ENCODE measurements at places on chromosomes 16 and 17.

DNA sequence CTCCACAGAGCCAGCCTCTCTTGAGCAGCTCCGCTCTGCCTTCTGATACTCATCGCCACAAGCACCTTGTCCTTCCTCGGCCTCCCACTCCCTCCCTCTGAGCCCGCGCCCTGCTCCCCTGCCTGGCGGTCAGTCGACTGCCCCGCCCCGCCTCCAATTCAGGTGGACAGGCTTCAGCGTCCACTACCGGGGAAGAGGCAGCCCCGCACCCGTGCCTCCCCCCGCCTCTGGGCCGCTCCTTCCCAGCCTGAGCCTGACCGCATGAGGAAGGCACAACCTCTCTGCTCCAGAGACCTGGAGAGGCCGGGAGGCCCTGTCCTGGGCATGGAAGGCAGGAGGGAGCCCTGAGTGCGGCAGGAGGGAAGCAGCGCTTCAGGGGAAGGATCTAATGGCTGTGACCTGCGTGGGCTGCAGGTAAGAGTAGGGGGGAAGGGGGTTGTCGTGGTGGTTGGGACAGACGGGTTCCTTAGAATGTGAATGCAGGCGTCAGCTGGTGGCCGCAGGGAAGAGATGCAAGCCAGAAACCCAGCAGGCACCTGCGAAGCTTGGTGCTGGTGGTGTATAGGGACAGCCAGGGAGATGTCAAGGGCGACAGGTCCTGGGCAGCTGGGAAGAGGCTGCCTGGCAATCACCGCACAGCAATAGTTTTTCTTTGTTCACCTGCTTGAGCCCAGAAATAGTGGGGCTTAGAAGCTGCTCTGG is 3.0 kb upstream of the SLC6A4 start:
- DNase-seq, result no peak

DNA sequence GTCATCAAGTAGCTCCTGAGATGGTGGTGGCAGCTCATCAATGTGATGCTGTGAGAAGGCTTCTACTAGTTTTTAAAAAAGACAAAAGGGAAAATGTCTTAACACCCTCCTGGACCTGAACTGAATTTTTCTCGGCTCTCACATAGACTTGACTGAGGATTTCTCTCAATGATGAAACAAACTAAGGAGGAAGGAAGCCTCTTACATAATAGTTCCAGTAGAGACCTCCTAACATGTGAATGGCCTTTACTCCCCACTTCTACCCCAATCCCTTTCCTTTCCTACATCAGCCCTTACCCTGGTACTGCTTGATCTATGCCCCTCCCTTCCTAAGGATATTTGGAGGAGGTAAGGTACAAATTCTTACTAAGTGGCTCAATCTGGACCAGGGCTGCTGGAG is 54.8 kb upstream of the MTMR4 start:
- DNase-seq, result no peak

DNA sequence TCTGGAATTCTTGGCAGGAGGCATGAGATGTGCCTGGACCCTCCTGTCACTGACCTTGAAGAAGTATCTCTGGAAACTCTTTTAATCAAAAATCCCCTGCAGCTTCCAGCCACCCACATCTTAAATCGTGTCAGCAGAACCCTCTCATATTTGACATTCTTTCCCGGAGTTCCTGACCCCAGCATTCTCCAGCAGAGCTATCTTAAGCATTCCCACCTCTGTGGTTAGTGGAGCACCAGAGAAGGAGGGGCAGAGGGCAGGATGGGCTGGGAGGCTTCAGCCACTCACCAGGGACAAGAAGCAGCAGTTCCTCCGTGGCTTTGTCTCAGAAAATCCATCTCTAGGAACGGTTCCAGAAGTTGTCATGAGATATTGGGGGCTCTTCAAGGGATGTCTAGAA is 149.9 kb downstream of the RGS9 start:
- no peak for DNase-seq

GRCh38 chr17:8041979-8042378 is 3.1 kb downstream of the ALOX15B start:
- no peak for DNase-seq

DNA sequence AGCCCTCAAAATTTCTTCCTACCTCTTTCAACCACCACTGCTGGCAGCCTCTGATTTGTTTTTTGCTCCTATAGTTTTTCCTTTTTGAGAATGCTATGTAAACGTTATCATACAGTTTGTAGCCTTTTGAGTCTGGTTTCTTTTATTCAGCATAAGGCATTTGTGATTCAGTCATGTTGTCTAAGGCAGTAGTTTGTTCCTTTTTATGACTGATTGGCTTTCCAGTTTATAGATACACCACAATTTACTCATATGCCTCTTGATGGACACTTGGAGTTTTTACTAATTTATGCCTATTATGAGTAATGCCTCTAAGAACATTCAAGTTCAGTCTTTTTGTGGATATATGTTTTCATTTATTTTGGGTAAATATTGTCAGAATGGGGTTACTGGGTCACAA is 136.6 kb downstream of the CHD9 start:
- no peak for DNase-seq

- DNase-seq, result no peak
Measured at GRCh38 chr16:52471650-52472370, 75.1 kb downstream of the TOX3 start.

- no peak for DNase-seq
Measured at GRCh38 chr17:63682441-63682840, 17.5 kb downstream of the LIMD2 start.

GRCh38 chr16:68744744-68745280 is 7.7 kb downstream of the CDH1 start:
- no peak for DNase-seq

- no peak for DNase-seq
Measured at GRCh38 chr16:26195225-26195624, 503.5 kb downstream of the HS3ST4 start.

- DNase-seq, result no peak
Measured at GRCh38 chr16:77422196-77422784, 12.5 kb downstream of the ADAMTS18 start.

DNA sequence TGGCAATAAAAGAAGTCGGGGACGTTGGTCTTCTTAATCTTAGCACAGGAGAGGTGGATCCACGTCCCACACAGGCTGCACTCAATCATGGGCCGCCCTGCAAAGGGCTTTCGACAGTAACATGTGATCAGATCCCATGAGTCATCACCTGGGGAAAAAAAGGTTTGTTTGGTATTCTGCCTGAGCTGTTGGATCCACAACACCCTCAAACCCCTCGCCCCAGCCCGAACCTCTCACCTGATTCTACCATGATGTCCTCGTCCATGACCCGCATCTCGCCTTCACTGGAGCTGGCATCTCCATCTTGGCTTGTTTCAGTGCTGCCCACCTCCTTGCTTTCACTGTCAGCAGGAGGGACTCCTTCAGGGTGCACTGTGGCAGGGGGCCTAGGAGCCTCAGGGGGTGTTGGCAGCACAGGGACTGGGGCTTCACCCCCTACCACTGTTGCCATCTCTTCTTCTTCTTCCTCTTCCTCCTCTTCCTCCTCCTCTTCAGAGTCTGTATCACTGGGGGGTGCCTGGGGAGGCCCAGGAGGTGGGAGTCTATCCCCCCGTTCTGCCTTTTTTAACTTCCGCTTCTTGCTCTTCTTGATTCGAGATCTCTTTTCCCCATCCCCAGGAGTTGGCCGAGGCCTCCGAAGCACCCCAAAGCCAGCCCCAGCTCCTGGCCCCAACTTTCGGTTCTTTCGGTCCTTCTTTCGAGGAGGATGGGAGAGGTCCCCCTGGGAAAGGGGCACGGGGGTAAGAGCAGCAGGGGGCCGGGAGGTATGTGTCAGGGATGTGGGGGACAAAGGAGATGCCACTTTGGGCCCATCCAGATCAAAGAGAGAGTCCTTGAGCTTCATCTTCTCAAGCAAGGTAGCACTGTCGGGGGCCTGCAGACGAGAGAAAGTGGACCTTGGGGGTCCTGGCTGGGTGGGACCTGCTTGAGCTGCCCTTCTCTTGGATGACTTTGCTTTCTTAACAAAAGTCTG is 1.7 kb upstream of the DVL2 start:
- DNase-seq, result no peak

DNA sequence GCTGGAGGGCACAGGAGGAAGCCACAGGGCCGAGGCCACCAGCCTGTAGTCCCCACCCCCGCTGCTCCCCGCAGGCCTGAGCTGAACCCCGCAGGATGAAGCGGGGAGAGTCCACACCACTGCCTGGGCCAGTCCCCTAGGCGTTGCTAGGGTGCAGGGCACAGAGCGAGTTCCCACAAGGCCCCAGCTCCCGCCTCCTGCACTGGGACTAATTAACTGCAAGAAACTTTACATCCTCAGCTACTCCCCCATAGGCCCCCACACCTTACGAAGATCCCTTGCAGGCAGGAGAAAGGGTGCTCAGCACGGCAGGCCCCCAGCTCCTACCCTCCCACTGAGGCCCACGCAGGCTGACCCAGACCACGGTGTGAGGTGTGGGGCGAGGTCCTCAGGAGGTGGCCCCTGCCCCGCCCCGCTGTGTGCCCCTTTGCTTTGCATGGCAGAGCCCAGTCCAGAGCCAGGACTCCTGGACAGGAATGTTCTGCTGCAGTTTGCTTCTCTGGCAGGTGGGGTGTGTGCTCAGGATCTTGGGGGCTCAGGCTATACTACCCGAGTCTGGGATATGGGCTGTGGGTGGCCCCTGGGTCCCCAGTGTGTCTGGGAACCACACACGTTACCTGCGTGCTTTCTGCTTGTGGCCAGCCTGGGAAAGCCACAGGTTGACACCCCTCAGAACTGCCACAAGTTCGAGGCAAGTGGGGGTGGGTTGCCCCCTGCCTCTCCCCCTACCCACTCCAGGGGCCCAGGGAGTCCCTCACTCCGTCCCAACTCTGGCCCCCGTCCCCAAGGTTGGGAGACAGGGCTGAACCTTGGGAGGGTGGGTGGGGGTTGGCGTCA is 1.2 kb downstream of the GNG13 start:
- DNase-seq, result no peak

GRCh38 chr16:50627419-50627818 is 53.7 kb downstream of the SNX20 start:
- no peak for DNase-seq

- no peak for DNase-seq
Measured at GRCh38 chr17:28527859-28528258, 21.7 kb downstream of the FOXN1 start.

DNA sequence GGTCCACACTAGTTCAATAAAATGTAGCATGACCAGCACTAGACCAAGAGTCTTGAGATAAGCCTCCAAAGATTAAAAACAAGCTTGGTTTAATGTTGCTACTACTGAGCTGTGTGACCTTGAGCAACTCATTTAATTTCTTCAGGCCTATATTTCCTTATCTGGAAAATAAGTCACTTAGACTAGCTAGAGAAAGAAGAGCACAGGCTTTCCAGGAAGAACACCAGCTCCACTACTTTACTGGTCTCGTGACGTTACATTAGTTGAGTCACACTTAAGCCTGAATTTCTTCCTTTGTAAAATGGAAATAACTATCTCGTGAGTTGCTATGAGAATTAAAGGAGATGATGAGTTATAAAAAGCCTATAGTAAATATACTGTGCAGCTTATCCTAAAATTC is 5.4 kb downstream of the HELZ start:
- no peak for DNase-seq

Measured in C1 segment of cervical spinal cord (tissue), 14 donors.